ENCODE measurements at places on chromosomes 12 and 14.
A peak's percentile ranks its signal among the peaks of the same experiment; 100 is the strongest.

- DNase-seq: no peak
Measured at GRCh38 chr12:56190695-56191155, 1.4 kb upstream of the SMARCC2 start.

GRCh38 chr14:63045612-63046320 lies 508 bp upstream of the KCNH5 start:
- no peak for DNase-seq

GRCh38 chr12:5588176-5588575 lies 156.3 kb downstream of the NTF3 start:
- peak; percentile 9 for DNase-seq

GRCh38 chr14:89445273-89445973 lies 28.4 kb upstream of the FOXN3 start:
- no peak for DNase-seq

- DNase-seq: no peak
Measured at GRCh38 chr14:65604936-65605335, 192.4 kb downstream of the FUT8 start.

GRCh38 chr12:31006416-31007152 lies 67.1 kb upstream of the DDX11 start:
- DNase-seq: no peak

DNA sequence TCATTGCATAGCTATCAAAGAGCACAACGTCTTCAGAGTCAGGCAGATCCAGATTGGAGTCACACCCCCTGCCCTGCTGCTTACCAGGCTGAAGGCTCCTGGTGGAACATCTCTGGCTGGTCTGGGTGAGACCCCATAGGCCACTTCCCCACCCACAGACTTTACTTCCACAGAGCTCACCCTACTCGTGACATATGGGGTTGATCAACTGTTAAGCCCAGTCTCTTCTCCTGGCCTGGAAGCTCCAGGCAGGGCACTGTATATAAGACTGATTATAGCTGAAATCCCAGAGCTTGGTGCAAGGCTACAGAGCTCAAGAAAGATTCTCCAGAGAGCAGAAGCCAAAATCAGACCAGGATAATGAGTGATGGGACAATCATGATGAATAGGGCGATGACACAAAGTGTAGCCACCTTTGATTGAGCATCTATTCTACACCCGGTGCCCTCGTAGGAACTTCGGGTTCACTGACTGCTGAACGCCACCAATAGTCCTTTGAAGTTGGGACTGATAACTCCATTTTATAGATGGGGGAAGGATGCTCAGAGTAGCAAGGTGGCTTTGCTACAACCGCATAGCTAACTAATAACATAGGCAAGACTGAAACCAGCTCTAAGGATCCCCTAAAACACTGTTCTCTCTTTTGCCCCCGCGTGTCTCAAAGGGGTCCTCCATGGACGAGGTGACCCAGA lies 287.8 kb downstream of the BCL11B start:
- no peak for DNase-seq

- DNase-seq: no peak
Measured at GRCh38 chr12:81257947-81258551, 180.2 kb downstream of the ACSS3 start.
